ENCODE measurements at places on chromosomes 2 and 18. TPM values are rescaled to one million over a fixed set of nuclear protein-coding genes. Genes with fewer than 3 reads are reported as not detected.

GRCh38 chr2:201759567-201759966 lies 21.2 kb downstream of the ALS2 start:
- no peak for DNase-seq

DNA sequence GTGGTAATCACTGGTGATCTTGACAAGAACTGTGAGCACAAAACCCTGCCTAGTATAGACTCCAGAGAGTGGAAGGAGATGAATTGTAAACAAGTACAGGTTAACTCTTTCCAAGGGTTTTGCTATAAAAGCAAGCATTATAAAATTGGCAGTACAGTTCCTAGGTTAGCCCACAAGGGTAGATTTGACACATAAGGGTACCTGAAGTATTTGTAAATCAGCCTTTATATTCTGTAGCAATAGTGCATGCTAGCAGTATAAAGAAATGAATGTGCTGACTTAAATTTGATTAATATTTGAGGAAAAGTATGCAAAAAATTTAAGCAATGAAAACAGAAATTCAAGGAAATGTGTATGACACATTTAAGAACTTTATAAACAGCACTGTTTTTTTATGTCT lies 42.4 kb downstream of the SP3 start:
- DNase-seq: no peak

DNA sequence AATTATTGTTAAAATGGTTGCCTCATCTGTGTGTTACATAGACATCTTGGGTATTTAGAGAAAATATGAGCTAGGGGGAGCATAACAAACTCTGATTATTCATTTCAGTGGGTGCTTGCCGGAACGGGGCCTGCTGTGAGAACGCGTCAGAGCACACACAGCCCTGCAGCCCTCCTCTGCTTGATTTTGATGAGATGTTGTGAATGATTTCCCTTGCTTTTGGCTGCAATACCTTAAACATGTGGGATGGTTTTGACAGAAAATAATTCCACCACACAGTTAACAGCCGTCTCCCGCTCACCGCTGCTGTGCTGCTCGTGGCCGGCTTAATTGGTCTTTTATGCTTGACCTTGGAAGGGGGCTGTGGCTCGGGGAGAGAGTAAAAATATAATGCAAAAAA lies 49.9 kb upstream of the TXNDC2 start:
- DNase-seq: no peak

- no peak for DNase-seq
These were observed 53.0 kb downstream of the POMC start for GRCh38 chr2:25115249-25115883.

- DNase-seq: no peak
These were observed 144.2 kb upstream of the DLGAP1 start for GRCh38 chr18:4599312-4599711.

ANKRD29 gene
- total RNA-seq: 8.0 TPM

UGT1A8 gene
- 4.4 TPM for total RNA-seq

DNA sequence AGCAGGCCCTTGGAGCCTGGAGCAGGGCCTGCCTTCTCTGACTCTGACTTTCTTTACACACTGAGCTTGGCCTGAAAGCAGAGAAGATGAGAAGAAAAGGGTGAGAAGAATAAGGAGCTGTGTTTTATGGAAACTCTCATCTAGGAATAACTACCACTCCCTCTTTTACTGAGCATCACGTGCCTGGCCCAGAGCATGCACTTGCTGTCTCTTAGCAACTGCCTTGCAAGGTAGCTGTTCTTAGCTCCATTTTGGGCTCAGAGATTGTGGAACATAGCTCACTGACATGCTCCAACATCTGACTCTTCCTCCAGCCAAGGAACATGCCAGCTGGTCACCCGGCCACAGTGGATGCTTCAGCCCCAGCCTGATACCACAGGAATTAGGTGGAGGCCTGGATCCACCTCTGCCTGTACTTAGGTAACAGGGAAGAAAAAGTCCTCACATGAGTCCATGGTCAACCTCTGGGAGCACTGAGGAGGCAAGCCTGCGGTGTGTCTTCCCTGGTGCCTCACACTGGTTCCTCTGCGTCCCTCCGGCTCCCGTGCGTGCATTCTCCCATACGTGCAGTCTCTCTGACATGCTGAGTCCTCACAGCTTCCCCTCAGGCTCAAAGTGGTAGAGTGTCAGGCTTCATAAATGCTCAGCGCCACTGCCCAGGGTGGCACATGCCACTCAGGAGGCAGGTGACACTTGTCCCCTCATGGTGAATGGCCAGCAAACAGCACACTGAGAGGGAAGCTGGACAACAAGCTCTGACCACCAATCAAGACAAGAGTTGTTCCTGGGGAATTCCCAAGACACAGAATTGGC lies 35.7 kb downstream of the AMER3 start:
- no peak for DNase-seq

GRCh38 chr18:5159080-5159479 lies 38.0 kb downstream of the AKAIN1 start:
- DNase-seq: no peak

PPP1R1C gene
- 2.0 TPM for total RNA-seq

- no peak for DNase-seq
These were observed 1.1 kb upstream of the WBP1 start for GRCh38 chr2:74457129-74457548.

DNA sequence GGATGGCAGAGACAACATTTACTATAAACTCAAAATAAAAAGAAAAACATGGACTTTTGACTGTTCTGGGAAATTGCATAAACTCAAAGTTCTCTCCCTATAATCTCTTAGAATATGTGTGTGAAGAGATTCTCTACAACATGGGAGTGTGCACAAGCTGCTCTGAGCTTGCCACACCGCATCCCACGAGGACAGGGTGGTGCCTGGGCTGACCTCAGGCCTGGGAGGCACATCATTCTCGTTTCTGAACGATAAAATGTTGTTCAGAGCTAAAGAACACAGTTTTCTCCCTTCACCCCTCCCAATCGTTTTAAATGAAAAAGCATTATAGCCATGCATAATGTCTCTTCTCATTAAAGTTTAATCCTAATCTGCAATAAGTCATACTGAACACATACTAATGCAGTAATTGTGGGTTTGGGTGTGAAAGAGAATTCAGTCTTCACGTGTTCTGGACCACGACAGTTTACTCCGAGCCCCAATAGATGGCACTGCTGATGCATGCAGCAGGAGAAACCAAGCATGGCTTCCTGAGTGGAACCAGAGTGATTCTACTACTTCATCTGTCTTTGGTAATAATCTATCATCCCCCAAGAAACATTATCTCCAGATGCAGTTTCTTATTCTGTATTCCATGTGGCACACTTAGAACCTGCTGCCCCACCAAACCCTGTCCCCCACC lies 46.9 kb upstream of the LAMA1 start:
- no peak for DNase-seq

- DNase-seq: no peak
These were observed 186.9 kb upstream of the VRK2 start for GRCh38 chr2:57859755-57860154.

GRCh38 chr2:216516730-216517350 lies 18.2 kb downstream of the RPL37A start:
- DNase-seq: no peak

DNA sequence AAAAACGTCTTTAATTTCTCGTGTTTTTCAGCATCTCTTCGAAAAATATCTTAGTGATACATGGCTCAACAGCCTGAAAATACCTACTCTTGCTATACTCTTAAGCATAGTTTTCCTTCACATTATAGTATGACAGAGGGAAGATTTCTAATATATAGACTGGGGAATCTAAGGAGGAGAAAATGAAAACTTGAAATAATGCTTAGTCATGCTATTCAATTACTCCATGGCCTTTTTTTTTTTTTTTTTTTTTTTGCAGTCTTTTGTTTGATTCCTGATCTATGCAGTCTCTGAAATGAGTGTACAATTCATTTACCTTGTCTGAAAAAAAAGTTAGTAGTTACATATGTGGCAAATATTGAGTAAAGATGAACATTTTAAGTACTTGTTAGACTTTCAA lies 337.8 kb downstream of the ARHGAP15 start:
- DNase-seq: no peak

VWA3B gene
- total RNA-seq: 1.7 TPM

GRCh38 chr2:219362524-219363164 lies 25.1 kb downstream of the DNPEP start:
- DNase-seq: peak; percentile 46

- DNase-seq: no peak
These were observed 116.3 kb upstream of the HAAO start for GRCh38 chr2:42908518-42909200.

PSD4 gene
- total RNA-seq: 55.1 TPM

DNA sequence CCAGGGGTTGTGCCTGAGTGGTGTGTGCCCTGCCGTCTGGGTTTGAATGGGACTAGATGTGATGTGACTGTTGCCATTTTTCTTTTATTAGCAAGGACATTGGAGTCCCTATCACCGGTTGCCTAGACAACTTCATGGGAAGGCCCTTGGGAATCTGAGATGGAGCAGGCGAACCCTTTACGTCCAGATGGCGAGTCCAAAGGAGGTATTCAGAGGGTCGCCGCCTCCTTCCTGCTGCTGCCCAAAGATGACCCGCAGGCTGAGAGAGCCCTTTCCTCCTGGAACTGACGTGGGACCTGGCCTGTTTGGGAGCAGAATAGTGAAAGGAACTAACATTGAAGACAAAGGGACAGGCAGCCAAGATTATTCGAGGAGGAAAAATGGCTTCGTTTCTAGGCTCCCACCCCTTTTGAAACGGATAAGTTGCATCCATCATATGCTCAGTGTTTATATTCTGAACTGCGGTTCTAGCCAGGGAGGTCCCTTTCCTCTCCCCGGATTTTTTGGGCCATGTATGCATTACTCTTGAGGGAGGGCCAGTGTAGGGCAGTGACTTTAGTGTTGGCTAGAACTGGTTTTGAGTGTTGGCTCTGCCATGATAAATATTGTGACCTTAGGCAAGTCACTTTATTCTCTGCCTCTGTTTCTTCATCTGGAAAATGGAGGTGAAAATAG lies 673 bp downstream of the CENPO start:
- no peak for DNase-seq

GRCh38 chr2:46314065-46314835 lies 17.0 kb downstream of the EPAS1 start:
- no peak for DNase-seq

DHRS9 gene
- 1.1 TPM for total RNA-seq

DNA sequence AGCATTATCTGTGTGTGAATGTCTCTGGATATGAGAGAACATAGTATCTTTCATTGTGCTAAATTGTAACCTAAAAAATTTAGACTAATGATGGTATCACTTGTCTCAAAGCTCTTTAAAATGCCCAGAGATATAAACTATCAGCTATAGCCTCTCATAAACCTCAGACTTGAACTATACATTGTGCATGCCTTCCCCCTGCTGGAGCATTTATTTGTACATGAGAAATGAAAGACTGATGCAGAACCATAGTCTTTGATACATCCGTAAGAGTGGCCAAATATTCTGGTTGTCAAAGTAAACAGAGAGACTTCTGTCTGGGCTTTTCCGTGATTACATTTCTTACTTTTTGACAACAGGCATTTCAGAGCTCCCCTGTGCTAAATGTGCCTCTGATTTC lies 71.9 kb upstream of the CCDC68 start:
- no peak for DNase-seq

DNA sequence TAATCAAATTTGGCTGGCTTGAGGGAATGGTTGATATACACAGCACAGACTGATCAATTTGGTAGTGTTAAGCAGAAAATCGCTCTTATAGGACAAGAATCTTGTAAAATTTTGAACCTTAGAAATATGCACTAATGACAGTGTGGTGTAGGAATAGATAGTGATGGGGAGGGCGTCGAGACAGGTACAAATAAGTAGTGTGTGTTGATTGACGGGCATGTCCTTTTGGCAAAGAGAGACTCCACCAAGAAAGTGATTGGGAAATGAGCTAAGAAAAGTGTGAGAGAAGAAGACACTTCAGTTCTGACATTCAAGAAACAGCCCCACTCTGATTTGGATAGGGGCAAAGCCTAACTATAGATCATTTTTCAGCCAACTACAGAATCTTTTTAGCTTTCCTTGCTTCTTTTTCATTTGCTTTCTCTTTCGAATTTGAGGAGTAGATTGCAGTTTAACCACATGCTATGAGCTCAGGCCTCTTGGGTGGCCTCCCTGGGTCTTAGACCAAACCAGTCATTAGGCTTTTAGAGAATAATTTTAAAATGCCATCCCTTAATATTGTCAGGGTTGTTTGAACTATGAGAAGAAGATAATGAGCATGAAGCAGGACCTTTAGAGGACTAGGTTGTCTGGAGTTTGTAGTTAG lies 127.1 kb downstream of the CERS6 start:
- no peak for DNase-seq

TCF23 gene
- total RNA-seq: 0.42 TPM

GRCh38 chr2:74481961-74482800 lies 617 bp downstream of the CCDC142 start:
- no peak for DNase-seq

DNA sequence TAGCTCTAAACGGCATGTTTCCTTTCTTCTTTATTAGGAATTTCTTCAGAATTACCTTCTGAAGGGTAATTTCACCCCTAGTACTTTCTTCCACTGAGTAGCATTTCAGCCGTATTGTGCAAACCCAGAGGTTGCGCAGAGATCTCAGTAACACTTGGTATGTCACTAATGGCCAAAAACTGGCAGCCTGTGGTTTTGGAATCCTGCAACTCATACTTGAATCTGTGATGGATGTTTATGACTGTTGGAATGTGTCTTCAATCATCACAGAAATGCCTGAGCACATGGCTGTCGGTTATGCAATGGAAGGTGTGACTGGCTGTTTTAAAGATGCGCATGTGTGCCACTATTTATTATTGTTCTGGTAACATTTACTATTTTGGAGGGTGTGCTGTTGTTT lies 100.0 kb downstream of the COLEC12 start:
- DNase-seq: no peak

DNA sequence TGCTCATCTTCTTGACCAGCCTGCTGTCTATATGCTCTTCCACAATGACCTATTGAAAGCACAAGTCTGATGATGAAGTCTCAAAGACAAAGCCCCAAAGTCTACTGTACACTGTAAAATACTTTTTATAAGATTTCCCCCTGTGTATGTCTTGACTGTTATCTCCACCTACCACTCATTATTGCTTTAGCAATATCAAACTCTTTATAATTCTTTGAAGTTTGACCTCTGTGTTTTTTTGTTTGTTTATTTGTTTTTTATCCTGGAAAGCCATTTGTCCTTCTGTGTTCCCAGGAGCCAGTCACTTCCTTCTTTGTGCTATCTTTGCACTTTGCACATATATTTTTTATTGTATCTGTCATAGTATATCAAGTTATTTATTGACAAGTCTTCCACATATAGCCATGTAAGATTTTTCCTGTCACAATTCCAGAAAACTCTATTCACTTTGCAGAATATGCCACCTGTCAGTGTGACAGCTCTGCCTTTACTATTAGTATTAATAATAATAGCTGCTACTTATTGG lies 66.3 kb downstream of the RND3 start:
- no peak for DNase-seq

Data from ureter (tissue), 1 donor.